ENCODE measurements at places on chromosomes 12 and 14.

DNA sequence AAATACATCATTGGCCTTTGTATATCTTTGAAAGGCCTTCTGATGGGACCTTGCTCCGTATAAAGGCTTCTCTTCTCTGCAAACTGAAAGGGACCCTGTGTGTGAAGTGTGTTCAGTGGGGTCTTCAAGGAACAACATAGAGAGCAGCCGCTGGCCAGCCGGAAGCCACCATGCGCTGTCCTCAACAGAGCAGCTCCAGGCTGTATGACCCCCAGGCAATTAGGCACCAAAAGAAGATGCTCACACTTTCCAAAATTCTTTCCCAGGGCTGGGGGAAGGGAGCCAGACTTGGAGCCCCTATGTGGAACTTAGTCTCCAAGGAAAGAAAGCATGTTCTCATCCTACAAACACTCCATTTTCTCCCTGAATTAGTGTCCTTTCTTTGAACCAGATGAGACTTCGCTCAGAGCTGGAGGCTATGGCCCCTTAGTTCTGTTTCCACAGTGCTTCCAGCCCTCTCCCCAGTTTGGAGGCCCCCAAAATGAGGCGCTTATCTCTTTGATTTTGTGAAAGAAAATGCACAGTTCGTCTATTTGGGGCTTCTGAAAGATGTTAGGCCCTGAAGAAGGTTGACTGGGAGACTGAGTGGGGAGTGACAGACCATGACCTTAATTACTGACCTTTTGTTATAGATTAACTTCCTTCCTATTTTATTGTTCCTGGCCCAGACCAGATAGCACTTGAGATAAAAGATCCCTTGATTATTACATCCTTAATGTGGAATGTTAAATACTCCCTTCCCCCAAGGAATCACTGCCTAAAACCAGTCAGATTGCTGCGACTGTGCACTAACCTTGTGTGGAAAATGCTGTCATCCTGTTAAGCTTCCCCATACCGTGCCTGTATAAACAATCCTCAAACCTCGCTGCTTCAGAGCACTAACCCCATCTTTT lies 128.3 kb upstream of the FGD4 start:
- DNase-seq: no peak

- no peak for DNase-seq
Measured at GRCh38 chr14:104288272-104288671, 149.9 kb downstream of the KIF26A start.

DNA sequence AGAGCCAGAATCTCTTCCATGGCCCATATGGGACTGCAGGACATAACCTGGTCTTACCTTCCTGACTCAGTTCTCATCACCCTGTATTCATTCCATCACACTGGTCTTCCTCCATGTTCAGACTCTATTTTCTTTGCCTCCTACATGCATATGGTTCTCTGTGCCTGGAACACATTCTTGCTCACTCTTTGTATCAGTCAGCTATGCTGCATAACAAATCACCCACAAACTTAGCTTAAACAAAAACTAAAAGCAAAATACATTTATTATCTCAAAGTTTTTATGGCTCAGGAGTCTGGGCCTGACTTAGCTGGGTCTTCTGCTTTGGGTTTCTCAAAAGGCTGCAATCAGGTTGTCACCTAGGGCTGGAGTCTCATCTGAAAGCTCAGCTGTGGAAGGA lies 712.6 kb upstream of the TBX3 start:
- no peak for DNase-seq

- DNase-seq: peak; percentile 88
Measured at GRCh38 chr12:14384783-14385638, 19.5 kb downstream of the ATF7IP start.

- no peak for DNase-seq
Measured at GRCh38 chr12:129136694-129137325, 283.5 kb downstream of the GLT1D1 start.

GRCh38 chr12:109567967-109568366 lies 5.3 kb downstream of the MMAB start:
- peak; percentile 28 for DNase-seq

- DNase-seq: no peak
Measured at GRCh38 chr14:59601056-59601455, 24.4 kb upstream of the CCDC175 start.

DNA sequence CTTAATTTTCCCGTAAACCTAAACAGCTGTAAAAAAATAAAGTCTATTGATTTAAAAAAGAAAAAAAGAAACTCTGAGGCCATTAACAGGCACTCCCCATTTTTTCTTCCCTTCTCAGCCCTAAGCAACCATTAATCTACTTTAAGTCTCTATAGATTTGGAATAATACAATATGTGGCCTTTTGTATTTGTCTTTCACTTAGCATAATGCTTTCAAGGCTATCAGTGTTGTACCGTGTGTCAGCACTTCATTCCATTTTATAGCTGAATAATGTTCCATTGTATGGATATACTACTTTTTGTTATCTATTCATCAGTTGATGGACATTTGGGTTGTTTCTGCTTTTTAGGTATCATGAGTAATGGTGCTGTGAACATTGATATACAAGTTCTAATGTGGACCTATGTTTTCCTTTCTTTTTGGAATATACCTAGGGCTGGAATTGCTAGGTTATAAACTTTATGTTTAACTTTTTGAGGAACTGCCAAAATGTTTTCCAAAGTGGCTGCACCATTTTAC lies 15.7 kb downstream of the CREBL2 start:
- DNase-seq: no peak

GRCh38 chr14:53032838-53033390 lies 82.1 kb upstream of the FERMT2 start:
- no peak for DNase-seq

DNA sequence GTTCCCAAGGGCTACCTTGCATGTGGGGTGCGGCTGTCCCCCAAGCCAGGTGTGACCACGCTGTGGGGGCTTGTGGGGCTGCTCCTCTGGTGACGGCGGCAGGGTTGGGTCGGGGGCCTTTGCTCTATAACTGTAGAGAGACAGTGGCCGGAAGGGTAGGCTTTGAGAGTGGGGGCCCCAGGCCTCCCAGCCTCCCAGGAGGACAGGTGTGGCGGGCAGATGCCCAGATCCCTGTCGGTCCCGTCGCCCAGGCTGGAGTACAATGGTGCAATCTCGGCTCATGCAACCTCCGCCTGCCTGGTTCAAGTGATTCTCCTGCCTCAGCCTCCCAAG lies 2.7 kb upstream of the GPR132 start:
- DNase-seq: no peak

GRCh38 chr14:93046705-93047050 lies 69.0 kb downstream of the ITPK1 start:
- no peak for DNase-seq

DNA sequence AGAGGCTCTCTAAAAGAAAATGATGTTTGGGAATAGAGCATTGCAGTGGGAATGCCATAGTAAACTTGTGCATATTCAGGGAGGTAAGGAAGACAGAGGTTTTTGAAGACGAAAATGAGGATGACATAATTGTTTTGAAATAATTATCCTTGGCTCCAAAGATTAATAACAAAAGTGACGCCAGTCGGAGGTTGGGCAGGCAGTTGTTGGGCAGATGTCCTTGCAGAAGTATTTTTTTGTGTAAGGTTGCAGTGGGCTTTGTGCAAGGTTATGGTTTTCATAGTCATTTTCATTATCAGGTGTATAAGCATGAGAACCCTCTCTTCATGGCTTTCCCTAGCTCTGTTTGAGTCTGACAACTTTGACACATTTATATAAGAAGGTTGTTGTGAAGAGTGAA lies 35.3 kb downstream of the METAP2 start:
- no peak for DNase-seq

DNA sequence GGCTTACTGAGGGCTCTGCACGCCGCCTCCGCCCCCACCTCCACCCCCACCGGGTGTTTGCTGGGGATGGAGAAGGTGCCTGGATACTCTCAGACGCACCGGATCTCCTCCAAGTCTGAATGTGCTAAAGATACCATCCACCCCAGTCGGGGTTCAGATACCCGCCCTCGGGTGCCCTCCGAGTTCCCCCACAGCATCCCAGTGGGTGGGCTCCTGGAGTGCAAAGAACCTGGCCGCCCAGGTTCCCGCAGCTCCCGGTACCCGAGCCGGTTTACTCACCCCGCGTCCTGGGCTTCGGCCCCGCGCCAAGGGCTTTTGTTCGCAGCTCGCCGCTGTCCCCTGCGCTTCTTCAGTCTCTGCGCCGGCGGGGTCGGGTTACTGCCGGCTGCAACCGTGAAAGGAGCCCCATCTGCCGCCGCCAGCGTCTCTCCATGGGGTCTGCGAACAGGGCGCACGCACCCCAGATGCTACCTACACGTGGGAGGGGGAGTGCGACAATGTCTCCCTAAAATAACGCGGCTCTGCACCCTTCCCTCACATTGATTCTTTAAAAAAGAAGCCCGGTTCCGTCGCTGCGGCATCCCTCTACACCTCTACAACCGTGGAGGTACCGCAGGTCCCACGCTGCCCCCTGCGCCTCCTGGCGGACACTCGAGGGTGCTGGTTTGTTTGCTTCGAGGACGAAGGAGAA lies at the start of gene CCDC177:
TSS of gene CCDC177 (minus strand) at position 609 of the 691 bp plus-strand sequence. CDS start 1,249 bp downstream, outside the sequence.
- DNase-seq: peak; percentile 85

DNA sequence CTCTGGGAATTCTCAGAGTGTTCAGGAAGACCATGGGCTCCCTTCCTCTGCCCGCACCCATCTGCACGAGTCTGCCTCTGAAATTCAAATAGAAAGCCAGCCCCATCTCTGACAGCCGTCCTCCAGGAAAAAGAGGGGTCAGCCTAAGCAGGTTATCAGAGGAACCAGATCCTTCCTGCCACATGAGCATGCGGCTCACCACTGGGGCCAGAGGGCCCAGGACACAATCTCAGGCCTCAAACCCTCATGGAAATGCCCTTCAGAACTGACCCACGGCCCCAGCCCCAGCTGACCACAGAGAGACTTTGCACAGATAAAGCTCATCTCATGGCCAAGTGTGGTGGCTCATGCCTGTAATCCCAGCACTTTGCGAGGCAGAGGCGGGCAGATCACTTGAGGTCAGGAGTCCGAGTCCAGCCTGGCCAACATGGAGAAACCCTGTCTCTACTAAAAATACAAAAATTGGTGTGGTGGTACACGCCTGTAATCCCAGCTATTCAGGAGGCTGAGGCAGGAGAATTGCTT lies 23.2 kb downstream of the PXN start:
- DNase-seq: no peak

GRCh38 chr12:75439930-75440329 lies 40.6 kb upstream of the GLIPR1 start:
- no peak for DNase-seq

DNA sequence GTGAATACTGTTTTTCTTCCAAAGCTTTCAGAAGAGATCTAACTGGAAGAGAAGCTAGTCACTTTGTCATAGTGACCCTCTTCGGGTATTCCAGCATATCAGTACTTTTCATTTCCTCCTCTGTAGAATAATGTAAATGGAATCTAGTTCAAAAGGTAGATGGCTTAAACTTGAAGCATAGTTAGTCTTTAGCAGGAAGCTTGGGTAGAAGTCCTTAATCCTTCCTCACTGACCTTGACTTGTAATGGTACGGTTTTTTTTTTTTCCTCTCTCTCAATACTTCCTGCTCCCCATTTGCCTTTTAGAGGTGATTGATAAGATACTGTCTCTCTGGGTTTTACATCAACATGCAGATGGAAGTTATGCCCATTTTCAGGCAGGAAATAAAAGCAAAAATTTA lies 1.7 kb downstream of the FBXO34 start:
- DNase-seq: no peak

- DNase-seq: no peak
Measured at GRCh38 chr14:41022932-41023331, 583.7 kb upstream of the LRFN5 start.

DNA sequence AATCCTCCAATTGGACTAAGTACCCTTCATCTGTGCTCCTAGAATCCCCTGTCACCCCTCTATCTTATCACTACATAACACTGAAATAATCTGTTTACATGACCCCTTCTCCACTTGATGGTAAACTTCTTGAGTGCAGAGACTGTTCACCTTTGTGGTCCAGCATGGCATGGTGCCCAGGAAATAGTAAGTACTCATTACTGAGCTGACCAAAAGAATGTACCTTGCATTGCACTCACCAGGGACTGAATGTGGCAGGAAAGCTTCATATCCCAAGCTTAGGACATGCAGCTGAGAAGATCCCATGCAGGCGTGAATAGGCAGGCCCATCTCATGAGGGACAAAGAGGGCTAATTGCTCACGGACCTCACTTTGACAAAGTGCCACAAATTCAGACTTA lies 1.4 kb upstream of the GARIN2 start:
- DNase-seq: no peak

GRCh38 chr14:32009976-32010581 lies 67.0 kb upstream of the ARHGAP5 start:
- DNase-seq: no peak

DNA sequence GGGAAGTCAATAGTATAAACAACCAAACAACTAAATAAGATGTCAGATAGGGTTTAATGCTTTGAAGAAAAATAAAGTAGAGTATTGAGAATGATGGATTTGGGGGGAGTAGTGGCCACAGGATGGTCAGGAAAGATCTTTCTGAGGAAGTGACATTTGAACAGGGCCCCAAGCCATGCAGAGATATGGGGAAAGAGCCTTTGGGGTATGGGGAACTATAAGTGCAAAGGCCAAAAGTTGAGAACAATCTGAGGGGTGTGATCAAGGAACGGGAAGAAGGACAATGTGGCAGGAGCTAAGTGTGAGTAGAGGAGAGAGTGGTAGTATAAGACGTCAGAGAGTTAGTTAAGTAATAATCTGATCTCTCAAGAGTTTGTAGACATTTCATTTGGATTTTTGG lies 1.3 kb downstream of the MRPS35 start:
- no peak for DNase-seq

- no peak for DNase-seq
Measured at GRCh38 chr12:67271976-67272375, 2.8 kb downstream of the CAND1 start.

DNA sequence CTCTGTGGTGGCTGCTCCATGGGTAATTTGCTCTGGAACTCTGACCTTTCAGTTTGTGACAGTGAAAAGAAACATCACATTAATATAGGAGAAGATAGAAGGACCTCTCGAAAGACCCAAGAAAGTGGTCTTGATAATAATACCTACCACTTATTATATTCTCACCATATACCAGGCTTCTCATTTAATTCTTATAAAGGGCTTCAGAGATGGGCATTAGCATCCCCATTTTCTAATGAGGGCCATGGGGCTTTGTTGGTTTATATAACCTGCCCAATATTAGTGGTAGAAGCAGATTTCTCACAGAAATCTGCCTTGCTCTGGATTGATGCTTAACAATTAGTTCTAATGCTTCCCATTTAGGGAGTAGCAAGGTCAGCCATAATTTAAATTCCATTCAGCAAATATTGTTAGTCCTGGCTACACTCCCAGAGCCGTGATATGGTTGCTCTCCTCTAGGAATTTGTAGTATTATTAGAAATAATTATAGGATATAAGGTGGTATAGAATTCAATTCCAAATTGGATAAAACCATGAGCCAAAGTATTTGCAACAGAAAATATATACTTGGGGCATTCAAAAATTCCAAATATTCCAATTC lies 7.4 kb upstream of the AMIGO2 start:
- peak; percentile 46 for DNase-seq

DNA sequence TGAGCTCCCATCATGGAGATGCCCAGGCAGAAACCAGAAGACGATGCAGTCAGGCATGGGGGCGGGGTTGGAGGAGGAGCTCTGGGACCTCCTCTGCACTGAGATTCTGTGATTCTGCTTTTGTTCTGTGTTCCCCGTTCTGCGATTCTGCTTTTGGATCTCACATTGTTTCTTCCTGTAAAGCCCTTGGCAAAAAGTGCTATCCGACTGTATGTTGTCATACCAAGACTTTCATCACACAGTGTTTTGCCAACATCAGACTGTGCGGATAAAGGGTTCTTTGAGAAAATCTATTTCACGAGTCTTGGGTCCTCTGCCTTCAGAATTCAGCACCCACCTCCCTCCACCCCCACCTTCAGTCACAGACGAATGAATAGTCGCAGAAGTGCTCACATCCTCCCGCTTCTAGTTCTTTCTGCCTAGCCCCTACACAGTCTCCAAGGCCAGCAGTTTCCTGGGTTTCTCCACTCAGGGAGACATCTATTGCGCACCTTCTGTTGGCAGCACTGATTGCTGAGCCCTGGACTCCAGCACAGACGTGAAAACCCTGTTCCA lies 24.7 kb upstream of the PWP1 start:
- DNase-seq: no peak

Measured in G401 (cell line).